ENCODE measurements at places on chromosomes 5 and 9.

GRCh38 chr5:119287547-119288111 is 68.2 kb upstream of the TNFAIP8 start:
- peak; percentile 64 for DNase-seq

DNA sequence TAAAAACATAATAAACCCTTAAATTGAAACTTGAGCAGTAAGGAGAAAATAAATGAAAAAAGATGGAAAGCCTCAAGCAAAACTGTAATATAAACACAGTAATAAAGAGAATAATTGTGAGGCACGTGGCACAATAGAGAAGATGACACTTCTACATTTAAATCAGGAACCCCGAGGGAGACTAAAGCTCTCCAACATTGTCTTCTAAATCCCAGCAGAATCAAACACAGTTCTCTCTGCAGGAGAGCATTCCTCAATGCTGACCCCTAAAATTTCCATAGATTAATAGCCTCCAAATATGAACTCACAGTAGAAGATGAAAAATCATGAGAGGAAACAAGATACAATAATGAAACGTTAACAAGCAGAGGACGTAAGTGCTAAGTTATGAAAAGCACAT is 721.2 kb upstream of the COX7C start:
- DNase-seq: peak; percentile 22

DNA sequence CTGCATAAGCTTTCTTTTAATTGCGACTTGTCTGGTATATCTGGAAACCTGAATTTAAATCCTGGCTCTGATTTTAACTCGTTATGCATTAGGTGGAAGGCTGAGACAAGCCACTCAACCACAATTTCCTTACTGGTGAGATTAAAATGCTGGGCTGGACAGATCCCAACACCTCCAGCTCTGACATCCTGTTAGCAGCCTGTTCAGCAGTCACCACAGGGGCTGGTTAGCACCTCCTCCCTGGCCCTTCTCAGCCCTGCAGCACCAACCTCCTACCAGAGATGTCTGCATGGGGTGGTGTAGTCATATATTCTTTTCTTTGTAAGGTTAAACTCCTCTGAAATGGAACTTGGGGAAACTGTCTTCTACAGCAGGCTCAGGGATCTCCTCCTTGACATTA is 156.5 kb upstream of the NFIL3 start:
- DNase-seq: no peak

GRCh38 chr9:21806644-21807043 is 4.2 kb downstream of the MTAP start:
- peak; percentile 39 for DNase-seq

DNA sequence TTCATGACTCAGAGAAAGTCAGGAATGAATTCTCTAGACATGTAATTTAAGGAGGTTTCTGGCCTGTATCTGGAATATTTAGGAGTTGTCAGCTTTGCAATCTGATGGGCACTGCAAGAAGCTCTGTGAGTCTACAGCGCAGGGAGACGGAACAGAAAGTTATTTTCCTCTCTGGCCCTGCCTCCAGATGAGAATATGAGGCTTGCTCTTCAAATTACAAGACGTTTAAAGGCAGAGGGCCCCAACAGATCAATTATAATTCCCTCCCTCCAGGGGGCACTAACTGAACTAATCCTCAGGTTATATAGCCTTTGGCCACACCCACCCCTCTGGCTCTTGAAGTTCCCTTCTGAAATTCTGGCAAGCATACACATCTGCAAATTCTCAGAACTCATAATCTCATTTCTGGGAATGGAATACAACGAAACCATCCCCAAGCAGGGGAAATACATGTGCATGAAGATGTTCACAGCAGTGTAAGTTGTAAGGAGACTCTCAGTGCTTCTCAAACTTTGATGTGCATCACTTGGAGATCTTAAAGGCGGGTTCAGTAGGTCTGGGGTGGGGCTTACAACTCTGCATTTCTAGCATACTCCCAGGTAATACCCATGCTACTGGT is 307.6 kb downstream of the CWC27 start:
- peak; percentile 92 for DNase-seq

DNA sequence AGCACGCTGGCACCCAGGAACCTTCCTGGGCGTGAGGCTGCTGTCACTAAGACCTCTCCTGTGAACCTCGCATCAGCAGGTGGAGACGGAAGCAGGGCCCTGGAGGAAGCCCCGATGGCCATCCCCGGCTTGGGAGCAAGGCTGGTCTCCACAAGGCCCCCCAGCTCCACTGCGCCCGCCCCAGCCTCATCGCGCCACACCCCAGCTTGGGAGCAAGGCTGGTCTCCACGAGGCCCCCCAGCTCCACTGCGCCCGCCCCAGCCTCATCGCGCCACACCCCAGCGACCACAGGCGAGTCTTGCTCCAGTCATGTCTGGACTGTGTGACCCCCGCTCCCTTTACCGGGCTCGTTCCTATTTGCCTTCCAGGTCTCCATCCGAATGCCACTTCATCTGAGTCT is 11.0 kb downstream of the QSOX2 start:
- DNase-seq: no peak

- no peak for DNase-seq
These were observed 61.5 kb downstream of the MAMDC2 start for GRCh38 chr9:70105147-70105546.

DNA sequence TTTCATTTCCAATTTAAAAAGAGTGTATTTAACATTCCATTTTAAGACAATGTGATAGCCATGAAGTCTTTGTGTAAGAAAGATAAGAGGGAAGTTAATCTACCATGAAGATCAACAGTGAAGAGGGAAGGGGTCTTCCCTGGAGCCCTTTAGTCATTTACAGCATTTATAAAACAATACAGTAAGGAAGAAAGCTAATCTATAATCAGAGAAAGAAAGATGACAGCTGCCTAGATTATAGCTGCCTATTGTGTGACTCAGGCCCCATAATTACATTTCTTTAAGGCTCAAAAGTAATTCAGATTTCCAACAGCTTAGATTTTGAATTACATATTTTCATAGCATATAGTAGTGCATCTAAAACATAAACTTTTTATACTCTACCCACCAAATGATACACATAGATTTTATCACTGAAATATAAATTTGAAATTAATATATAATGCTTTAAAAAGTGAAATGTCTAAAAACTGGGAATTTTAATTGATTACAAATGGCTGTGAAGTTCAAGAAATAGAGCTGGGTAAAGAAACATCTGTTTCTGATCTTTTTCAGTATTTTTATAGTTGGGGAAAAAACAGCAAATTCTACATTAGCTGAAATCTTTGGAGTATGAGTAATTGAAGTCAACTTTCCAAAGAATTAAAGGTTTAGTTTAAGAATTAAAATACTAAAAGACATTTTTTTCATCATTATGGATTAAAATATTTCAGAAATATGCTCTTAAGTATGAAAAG is 89.6 kb downstream of the RIC1 start:
- DNase-seq: peak; percentile 89

GRCh38 chr9:136655536-136656182 is 7.1 kb upstream of the EGFL7 start:
- no peak for DNase-seq

GRCh38 chr5:97836816-97837215 is 653.8 kb upstream of the RIOK2 start:
- DNase-seq: no peak

GRCh38 chr9:37942621-37943344 is 38.9 kb upstream of the SLC25A51 start:
- DNase-seq: no peak

DNA sequence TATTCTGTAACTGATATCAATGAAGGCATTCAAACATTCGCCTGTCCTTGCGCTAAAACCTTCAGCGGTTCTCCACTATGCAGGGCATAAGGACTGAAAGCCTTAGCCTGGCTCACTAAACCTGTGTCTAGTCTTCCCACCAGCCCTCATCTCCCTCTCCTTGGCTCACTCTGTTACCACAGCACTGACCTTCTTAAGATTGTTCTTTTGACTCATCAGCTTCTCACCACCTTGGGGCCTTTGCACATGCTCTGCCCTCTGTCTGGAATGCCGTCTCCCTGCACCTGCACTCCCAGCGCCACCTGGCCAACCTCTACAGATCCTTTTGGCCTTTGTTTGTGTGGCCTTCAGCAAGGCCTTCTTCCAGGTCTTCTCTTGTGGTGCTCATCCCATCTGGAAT is 131.8 kb upstream of the IER5L start:
- DNase-seq: no peak

GRCh38 chr9:87910821-87911220 is 6.9 kb upstream of the SPATA31C1 start:
- no peak for DNase-seq

DNA sequence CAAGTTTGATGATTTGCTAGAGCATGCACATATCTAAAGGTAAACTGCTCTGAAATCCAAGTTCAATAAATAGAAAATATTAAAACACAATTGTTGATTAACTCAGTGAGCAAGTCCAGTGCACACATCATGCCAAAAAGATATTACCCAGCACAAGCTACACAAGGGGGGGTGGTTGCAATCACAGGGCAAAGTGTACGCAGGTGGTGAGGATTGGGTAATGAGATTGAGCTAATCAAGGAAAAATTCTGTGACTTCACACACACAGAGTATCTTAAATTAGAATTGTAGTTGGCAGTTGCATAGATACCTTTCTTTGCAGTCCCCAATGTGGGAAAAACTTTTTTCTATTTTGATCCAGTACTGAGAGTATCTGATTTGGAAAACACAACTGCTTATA is 156.1 kb upstream of the NTRK2 start:
- peak; percentile 6 for DNase-seq

- no peak for DNase-seq
These were observed 825 bp upstream of the TOR4A start for GRCh38 chr9:137276473-137277328.

DNA sequence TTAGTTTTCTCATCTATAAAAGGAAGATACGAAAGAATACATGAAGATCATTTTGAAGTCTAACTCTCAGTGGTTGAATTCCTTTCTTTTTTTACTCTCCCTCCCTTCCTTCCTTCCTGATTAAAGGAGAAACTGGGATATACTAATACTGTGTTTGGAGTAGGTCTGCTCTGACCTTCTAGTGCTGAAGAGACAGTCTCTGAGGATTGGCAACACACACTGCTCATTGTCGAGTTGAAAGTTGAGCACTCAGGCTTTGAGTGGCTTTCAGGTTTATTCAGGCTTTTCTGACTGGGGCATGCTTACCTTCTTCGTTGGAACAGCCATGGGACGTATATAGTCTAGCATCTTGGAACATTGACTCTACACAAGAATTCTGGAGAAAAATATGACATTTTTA is 86.9 kb upstream of the RPS23 start:
- DNase-seq: no peak

DNA sequence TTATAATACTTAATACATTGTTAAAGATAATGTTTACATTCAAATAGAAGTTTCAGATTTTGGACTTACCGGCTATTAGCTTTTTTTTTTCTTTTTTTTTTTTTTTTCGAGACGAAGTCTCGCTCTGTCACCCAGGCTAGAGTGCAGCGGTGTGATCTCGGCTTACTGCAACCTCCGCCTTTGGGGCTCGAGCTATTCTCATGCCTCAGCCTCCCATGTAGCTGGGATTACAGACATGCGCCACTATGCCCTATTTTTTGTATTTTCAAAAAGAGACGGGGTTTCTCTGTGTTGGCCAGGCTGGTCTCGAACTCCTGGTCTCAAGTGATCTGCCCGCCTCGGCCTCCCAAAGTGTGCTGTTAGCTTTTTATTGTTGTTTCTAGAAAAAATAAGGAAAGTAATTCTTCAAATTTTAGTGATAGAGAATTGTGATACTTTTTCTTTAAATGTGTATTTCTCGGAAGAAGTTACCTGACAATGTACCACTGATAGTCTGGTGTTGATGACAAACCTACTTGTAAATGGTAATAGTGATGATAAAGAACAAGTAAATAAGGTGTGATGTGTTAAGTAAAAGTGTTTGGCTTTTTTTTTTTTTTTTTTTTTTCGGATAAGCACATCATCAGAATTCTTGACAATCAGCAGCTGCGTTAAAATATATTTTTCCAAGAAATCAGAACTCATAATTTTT is 2.7 kb downstream of the CDC42SE2 start:
- DNase-seq: no peak

- no peak for DNase-seq
These were observed 43.2 kb upstream of the RICTOR start for GRCh38 chr5:39117401-39117800.

DNA sequence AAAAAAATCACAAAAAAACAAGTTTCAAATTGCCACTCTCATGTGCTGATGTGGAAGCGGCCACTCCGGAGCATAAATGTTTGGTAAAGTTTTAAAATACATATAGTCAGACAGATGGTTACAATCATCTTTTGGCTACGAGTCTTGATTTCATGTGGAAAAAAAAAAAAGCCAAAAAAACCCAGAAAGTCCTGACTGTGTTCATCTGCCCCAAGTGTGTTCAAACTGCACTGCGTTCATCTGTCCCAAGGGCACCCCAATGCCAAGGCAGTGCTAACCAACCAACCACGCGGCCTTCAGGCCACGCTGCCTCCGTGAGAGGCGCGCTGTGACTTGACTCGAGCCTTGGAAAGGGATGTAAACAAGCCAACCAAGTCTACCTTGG is 127.1 kb downstream of the MYO10 start:
- DNase-seq: no peak

- DNase-seq: peak; percentile 80
These were observed 24.7 kb upstream of the TMEM250 start for GRCh38 chr9:136143215-136144001.

DNA sequence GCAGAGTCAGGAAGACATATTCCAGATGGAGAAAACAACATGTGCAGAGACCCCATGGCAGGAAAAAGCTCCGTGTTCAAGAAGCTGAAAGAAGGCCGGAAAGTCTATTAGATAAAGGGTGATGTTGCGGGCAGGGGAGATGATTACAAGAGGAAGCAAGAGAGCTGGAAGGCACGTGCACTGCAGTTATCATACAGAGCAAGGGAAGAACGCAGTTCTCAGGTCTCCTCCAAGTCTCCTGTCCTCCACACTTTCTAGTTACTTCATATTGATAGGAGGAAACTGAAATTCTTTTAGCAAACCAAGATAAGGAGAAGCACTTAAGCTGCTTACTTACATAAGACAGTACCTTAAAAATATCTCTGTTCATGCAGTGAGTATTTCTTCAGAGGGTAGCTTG is 58.3 kb upstream of the PLPP6 start:
- DNase-seq: no peak

DNA sequence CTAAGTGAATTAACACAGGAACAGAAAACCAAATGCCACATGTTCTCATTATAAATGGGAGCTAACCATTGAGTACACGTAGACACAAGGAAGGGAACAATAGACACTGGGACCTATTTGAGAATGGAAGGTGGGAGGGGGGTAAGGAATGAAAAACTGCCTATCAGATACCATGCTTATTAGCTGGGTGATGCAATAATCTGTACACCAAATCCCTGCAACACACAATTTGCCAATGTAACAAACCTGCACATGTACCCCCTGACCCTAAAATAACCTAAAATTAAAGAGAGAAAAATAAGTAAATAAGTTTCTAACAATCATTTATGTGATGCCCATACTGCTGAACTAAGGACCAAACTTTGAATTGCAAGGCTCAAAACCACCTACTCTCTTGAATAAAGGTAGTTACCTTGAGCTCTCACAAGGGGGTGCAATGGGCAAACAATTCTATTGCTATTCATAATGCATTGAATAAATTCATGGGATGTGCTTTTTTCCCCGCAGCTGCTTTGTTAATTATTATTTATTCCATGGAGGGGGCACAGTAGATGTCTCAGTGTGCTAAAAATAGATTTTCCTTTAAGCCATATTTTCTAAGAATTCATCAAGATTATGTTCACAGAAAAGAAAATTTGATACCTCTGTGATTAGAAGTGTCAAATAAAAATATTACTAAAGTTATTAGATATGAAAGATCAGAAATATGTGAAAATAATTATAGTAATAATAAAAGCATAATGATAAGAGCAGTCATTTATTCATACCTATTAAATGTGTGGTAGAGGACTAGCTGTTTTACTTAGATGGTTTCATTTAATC is 76.2 kb upstream of the PTPN3 start:
- DNase-seq: peak; percentile 90

- DNase-seq: no peak
These were observed 216.3 kb downstream of the CDK5RAP2 start for GRCh38 chr9:120363697-120364096.

All from NCI-H69 (cell line).